GM19239 (cell line): ENCODE measurements at places on chromosomes 5 and 9.

- no peak for DNase-seq
These were observed 14.7 kb upstream of the SLC9A3 start for GRCh38 chr5:538801-539468.

GRCh38 chr5:96958977-96959376 is 23.1 kb downstream of the LNPEP start:
- DNase-seq = no peak

DNA sequence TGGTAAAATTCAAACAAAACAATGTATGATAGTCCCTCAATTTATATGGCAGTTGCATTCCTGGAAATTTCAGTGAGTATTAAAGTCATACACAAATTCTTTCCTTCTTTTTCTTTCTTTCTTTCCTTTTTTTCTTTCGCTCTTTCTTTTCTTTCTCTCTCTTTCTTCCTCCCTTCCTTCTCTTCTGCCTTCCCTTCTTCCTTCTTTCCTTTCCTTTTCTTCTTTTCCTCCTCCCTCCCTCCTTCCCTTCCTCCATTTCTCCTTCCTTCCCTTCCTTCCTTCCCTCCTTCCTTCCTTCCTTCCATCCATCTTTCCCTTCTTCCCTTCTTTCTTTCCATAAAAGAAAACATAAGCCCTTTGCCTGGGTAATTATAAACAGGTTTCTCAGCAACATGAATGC is 58.1 kb upstream of the HSPB3 start:
- no peak for DNase-seq

- DNase-seq = no peak
These were observed 215.1 kb downstream of the C9orf50 start for GRCh38 chr9:129405827-129406213.

DNA sequence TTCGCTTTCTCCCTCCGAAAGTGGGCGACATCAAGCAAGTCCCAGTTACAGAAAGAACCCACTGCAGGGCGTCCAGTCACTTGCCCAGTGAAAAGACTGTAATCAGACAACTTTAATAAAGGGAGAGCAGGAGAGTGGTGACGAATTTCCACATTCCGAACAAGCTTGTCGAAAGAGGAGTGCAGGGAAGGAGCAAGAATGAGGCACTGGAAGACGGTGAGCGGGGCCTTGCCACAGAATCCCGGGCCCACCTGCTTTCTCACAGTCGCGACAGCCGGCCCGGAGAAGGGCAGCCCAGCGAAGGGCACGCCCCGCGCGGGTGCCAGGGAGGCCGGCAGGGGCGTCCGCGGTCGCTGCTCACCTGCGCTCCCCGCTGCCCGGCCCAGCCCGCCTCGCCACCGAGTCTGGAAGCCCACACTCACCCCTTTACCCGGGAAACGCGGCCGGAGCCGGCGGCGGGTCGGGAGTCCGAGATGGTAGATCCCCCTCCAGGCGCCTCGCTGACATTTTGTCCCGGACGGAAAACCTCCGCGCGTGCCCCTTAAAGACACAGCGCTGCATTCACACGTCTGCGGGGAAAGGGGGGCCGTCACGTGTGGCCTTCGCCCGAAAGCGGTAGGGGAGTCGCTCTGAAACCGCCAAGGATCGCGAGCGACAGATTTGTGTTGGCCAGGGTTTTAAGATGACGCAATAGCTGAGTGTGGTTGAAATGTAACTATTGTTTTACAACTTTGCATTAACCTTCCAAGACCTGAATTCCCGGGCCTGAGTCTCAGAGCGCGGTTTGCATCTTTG is at the start of gene ZBED3:
TSS of gene ZBED3 (minus strand) at position 597 of the 795 bp plus-strand sequence. CDS start 9,407 bp downstream, outside the sequence.
- DNase-seq = peak; percentile 35

GRCh38 chr5:133863857-133864585 is 104.4 kb downstream of the C5orf15 start:
- DNase-seq = no peak

DNA sequence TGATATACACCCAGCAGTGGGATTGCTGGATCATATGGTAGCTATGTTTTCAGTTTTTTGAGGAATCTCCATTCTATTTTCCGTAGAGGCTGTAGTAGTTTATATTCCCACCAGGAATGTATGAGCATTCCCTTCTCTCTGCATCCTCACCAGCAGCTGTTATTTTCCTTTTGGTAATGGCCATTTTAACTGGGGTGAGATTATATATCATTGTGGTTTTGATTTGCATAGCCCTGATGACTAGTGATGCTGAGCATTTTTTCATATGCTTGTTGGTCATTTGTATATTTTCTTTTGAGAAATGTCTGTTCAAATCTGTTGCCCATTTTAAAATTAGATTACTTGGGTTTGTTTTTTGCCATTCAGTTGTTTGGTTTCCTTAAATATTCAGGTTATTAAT is 11.2 kb upstream of the PPIC start:
- no peak for DNase-seq
